Hepatocyte (in vitro differentiated cells): ENCODE measurements at places on chromosomes 7 and 10. TPM values are rescaled to one million over a fixed set of nuclear protein-coding genes. Genes with fewer than 3 reads are reported as not detected.

DNA sequence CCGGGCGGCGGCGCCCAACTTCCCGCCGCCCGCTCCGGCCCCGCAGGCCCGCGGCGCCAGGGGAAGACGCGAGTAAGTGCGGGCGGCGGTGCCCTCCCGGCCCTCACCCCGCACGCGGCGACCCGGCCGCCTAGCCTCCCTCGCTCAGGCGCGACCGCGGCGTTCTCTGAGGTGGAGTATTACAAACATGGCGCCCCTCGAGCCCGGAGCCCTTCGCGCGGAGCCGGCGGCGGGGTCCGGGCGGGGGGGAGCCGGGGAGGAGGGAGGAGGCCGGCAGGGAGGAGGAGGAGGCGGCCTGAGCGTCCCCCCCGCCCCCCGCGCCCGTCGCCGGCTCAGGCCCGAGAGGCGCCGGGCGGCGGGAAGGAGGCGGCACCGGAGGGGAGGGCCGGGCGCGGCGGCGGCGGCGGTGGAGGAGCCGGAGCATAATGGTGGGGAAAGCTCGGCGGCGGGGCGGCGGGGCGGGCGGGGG lies at the start of gene ZMYND11:
Gene ZMYND11, plus strand, starts transcription at position 324 of the 469 bp plus-strand sequence. CDS start 44,558 bp downstream, outside the sequence.
- peak; percentile 86 for DNase-seq

- no peak for DNase-seq
These were observed 58.3 kb upstream of the PPP1R3C start for GRCh38 chr10:91690996-91691676.

- peak; percentile 57 for DNase-seq
These were observed 90.9 kb upstream of the PIP4K2A start for GRCh38 chr10:22805304-22805703.

DNA sequence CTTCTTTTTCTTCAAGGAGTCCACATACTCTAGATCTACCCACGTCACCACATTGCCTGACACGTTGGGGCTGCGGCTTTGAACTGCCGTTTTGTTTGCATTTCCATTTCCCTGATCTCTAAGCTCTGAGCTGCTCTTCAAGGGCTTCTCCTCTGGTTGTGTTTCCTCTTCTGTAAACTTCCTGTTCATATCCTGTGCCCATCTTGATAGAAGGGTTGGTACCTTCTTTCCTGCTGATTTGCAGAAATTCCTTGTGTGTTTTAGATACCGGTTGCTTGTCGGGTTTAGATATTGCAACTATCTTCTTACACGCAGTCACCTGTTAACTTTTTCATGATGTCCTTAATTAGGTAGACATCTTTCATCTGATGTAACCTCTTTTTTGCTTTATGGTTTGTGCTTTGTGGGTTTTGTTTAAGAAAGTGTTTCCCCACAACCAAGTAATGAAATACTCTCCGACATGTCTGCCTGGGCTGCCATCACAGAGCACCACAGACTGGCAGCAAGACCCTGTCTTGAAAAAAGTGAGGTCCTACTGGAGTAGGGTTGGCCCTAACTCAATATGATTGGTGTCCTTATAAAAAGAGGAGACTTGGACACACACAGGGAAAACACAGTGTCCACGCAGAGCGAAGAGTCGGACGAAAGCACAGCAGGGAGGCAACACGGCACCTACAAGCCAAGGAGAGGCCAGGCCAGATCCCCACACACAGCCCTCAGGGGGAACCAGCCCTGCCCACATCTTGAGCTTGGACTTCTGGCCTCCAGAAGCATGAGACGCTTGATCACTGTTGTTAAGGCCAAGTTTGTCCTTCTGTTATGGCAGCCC lies 99.1 kb upstream of the PDGFA start:
- peak; percentile 55 for DNase-seq

DNA sequence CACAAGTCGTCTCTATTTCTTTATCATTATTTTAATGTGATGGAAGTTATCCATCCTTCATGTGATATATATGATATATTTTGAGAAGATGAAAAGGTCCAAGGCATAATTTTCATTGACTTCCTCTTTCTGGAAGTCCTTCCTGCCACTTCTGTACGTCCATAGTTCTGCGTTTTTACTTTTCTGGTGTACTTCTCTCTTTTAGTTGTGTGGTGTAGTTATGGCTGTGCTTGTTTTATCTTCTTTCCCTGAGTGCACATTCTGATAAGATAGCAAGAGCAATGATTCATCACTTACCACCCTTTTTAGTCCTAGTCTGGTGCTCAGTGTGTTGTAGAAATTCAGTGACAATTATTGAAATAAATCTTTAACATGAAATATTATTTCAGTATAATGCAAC lies 231.3 kb upstream of the FERD3L start:
- peak; percentile 7 for DNase-seq

GRCh38 chr10:98636921-98637329 lies 190.2 kb upstream of the HPS1 start:
- no peak for DNase-seq

- peak; percentile 92 for DNase-seq
These were observed at the start of gene HSPB1 for GRCh38 chr7:76302347-76303201. TSS of gene HSPB1 (plus strand) at chr7:76302673. CDS start at chr7:76302713, 40 bp downstream.

GRCh38 chr7:98598846-98599615 lies 18.1 kb upstream of the NPTX2 start:
- no peak for DNase-seq

DNA sequence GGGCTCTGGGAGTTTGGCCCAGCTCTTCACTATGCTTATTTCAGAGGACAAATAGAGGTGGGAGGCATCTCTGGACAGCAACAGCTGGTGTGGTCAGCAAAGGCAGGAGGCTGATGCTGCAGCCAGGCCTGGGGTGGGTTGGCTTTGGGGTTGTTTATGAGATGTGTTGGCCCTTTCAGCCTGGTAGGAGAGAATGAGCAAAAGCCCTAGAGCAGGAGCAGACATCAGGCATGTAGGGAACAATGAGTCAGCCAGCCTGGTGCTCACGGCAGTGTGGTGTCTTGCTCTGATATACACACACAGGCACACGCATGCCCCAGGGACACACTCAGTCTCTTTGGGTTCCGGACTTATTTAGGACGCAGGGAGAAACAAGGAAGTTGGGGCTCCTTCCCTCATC lies 157.1 kb downstream of the PRKCQ start:
- DNase-seq, result no peak

Gene TUBB8
- 0.70 and 0.80 TPM in 2 replicates for total RNA-seq
